ENCODE measurements at places on chromosomes 12 and 14.

DNA sequence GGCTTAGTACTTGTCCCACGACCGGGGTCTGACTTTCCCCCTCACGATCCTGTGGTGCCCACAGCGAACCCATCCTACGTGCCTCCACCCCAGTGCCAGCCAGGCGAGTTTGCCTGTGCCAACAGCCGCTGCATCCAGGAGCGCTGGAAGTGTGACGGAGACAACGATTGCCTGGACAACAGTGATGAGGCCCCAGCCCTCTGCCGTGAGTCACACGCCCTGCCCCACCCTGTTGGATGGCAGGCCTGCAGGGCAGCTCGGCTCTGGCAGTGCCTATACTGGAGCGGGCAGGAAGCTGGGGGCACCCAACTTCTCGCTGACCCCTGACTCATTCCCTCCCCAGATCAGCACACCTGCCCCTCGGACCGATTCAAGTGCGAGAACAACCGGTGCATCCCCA is 18.3 kb upstream of the LRP1-AS start:
- peak; percentile 81 for DNase-seq

GRCh38 chr14:58128416-58128815 is 23.6 kb downstream of the ARMH4 start:
- DNase-seq, result no peak

DNA sequence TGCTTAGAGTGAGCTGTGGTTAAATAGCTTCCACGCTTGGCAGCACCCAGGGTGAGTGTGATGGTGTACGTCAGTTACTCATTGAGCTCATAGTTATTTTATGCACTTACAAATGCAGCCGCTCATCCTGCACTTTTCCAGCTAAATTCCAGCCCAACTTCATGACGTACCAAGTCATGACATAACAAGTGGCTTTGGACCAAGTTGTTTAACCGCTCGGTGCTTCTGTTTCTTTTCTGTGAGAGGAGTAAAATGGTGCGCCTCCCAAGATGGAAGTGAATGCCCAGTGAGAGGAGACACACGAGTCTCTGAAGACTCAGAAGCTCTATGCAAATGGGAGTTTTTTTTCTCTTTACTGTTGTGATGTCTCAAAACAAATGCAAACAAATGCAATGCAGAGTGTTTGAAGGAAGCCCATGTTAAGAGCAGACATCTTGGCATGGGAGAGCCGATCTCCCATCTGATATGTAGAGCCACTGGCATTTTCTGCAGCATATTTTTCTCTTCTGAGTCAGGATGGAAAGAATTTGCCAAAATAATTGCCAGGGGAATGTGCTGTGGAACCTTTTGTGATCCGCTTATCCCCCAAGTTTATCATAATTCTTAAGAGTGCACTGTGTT is 72.2 kb downstream of the FBXW8 start:
- no peak for DNase-seq

- no peak for DNase-seq
Observed at GRCh38 chr12:100942984-100943749, 148.6 kb downstream of the ANO4 start.

DNA sequence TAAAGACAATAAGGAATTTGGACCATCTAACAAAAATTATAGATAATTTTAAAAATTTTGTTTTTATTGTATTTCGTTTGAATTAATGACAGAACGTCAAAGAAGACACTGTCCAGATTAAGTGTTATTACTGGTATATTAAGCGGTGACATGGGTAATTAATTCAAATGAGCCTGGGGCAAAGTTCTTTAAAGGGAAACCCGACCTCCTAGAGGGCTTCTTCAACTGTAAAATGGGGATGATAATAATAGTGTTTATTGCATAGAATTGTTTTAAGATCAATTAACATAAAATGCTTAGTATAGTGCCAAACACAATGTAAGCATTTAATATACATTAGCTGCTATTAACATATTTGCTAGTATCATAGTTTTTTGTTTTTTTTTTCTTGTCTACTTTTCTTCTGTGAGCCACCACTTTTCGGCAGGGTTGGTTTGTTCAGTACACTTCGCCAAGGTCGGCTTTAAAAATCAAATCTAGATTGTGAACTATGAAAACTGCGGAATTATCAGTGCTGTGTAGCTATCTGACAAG is 514 bp upstream of the LARP4 start:
- peak; percentile 44 for DNase-seq

GRCh38 chr12:19945559-19946435 is 422.5 kb upstream of the PDE3A start:
- no peak for DNase-seq

DNA sequence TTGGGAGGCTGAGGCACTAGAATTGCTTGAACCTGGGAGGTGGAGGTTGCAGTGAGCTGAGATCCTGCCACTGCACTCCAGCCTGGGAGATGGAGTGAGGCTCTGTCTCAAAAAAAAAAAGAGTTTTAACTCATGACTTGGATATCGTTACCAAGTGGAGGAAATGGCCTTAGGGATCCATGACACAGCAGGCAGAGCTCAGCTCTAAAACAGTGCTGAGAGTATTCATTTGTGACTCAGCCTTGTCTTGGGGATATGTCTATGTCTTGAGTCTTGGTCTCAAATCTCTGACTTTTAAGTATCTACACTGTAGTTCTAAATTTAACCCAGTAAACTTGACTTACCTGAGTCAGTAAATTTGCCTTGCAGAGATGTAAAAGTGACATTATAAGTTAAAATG is 8.8 kb upstream of the PEX5 start:
- no peak for DNase-seq

- DNase-seq, result no peak
Observed at GRCh38 chr14:51877810-51878209, 17.4 kb downstream of the GNG2 start.

GRCh38 chr12:48454667-48455066 is 17.7 kb upstream of the ANP32D start:
- DNase-seq, result peak; percentile 12

DNA sequence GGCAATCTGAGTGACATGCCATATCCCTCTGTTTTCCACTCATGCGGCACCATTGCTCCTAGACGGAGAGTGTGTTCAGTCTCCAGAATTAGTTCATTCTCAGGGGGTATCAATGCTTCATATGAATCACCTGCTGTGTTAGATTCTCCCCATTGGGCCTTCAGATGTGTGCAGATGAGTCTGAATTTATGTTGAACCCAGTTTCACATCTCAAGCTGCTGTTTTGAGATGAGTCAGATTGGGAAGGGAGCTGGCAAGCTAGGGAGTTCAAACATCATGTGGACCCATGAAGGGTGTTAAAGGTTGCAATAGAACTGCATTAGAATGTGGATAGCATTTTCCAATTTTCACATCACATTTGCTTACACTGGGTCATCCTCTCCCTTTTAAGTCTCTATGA is 46.9 kb upstream of the KCNA1 start:
- DNase-seq, result no peak

DNA sequence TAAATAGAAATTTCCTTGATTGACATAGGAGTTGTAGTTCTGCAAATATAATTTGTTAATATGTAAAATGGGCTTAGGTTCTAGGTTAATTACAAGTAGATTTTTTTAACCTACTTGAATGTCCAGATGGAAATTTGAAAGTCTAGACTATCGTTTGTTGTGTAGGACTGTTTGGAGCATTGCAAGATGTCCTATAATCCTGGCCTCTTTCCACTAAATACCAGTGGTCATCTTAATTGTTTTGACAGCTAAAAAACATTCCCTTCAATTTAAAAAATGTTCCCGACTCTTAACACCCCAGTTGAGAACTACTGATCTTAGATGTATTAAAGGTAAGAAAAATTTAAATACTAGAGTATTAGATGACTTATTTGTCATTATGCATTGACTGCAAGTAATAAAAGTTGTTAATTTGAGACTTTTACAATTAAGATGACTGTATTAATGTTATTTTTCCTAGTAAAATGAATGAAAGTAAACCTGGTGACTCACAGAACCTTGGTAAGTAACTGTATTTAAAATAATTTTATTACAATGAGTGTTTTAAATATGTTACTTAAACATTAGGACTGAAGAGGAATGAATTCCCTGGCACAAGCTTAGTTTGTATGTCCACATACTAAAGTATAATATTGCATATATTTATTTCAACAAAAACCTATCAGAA is 21.8 kb downstream of the G2E3 start:
- DNase-seq, result no peak

DNA sequence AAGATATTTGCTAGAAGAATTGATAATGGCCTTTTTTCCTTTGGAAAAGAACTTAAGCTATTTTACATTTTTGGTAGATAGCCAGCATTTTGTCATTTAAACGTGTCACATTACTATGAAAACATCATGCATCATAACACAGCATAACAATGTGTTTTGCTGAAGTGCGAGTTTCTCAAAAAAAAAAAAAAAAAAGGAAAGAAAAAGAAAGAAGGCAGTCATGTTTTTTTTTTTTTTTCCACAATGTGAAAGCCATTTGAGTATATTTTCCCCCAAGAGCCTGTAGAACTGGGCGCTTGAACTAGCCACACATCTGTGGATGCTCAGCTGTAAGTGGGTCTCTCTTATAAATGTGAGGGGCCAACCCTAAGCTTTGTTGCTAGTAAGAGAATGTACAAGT is 300.1 kb downstream of the AKAP6 start:
- no peak for DNase-seq

GRCh38 chr12:108850854-108851573 is 6.4 kb downstream of the SSH1 start:
- DNase-seq, result no peak

- DNase-seq, result no peak
Observed at GRCh38 chr12:105461271-105461943, 130.9 kb downstream of the C12orf75 start.

DNA sequence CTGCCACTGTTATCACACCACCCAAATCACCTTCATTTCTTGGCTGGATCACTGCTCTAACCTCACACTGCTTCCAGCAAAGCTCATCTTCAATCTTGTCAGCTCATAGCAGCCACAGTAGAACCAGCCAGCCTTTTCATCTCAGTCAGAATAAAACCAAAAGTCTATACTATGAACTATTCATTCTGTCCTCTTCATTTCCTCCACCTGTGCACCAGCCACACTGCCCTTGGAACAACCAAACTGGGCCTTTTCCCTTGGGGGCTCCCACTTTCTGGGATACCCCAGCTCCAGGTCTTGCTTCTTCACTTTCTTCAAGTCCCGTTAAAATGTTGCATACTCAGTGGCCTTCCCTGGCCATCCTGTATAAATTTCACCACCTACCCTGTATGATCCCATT is 234.4 kb upstream of the DAAM1 start:
- no peak for DNase-seq

DNA sequence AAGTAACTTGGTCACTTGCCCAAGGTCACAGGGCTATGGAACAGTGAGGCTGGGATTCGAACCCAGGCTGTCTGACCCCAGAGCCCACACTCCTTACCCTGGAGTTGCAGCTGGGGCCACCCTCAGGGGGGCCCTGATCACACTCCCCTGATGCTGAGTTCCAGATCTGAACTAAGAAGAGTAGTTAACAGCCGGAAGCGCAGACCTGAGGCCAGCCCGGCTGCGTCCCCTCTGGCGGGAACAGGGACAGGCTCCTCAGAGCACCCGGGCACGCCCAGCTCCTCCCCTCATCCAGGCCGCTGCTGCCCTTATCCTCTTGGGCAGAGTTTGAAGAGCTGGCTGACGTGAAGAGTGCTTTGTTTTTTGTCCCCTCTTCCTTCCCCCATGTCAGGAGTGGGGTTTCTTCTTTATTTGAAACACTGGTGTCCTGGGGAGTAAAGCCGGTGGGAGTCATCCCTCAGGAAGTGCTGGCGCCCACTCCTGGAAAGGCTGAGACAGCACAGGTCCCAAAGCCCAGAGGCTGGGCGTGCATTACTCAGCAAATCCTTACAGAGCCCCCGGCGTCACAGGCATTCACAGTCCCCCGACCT is 8.7 kb downstream of the PHB2 start:
- DNase-seq, result peak; percentile 95

DNA sequence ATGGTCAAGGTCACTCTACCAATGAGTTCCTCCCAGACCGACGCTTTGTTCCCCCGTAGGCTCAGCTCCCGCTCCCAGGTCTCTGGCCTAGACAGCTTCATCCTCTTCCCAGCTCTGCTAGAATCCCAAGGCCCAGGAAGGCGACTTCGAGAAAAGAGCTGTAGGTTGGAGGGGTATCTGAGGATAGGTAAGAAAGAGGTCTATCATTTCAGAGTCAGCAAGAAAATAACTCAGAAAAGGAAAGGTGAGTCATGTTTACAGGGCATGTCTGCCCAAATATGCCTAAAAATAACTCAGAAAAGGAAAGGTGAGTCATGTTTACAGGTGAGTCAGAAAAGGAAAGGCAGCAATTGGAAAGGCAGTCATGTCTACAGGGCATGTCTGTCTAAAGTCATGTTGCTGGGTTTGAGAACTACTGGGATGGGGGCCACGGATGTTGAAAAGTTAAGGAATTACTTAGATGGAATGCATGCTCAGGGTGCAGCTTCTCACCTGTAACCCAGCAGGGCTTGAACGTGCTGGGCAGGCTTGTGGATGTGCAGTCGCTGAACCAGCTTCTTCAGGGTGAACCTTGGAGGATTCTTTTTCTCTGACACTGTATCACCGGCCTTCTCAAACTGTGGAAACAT is 12.2 kb downstream of the TEP1 start:
- DNase-seq, result peak; percentile 60

DNA sequence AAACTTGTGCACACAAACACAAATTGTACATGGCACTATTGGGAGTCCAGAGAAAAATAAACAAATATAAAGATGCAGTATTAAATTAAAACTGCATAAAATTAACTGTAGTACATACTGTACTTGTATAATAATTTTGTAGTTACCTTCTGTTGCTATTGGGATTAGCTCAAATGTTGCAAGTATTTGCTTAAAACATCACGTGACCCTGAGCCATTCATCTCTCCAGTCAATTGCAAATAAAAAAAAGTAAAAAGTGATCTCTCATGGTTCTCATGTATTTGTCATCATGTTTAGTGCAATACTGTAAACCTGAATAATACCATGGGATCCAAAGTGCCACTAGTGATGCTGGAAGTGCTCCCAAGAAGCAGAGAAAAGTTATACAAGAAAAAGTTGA is 88.1 kb upstream of the NAV3 start:
- no peak for DNase-seq

Data from SW480 (cell line).